ENCODE measurements at places on chromosomes 4 and X.

DNA sequence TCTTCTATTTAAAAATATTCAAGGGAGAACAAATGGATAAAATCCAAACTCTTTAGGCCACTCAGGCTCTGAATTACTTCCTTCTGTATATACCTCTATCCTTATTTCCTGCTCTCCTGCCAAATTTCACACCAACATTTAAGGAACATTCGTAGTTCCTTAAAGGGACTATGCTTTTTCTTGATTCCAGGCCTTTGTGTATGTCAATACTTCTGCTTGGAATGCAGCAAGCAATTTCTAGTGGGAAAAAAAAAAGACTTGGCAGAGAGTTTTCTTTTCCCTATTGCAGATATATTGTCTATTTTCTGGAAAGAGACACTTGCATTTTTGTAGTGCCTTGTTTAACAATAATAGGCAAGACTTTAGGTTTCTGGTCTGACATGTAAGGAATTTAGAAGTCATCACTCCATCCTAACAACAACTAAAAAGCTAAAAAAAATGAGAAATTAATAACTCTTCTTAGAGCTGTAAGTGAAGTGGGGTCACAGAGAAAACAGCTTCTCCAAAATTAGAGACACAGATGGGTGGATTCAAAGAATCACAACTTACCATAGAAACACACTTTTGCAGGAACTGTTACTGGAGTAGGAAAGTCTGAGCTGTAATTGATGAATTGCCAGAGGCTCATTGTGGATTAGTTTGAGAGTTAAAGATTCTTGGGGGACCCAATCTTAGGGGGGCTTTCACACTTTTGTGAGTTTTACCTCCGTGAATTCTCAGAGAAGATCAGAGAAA is 2.1 kb upstream of the ADH5 start:
- DNase-seq, result no peak

- DNase-seq, result no peak
Observed at GRCh38 chrX:10004832-10005475, 37.8 kb downstream of the CLDN34 start.

DNA sequence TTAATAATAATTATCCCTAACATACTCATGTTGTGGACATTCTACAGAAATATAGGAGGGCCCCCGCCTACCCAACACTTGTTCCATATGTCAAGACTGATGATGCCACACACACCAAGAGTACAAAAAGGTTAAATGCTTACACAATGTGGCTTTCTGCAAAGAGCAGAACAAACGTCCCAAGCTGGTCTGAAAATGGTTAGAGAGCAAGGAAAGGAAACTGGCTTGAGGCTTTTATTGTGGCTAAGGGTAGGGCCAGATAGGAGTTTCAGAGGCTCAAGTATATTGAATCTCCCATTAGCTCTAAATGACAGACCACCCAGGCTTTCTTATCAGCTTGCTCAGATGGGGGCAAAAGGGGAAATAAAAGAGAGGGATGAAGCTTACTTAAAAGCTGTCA is 134.1 kb upstream of the C1QTNF7 start:
- DNase-seq, result no peak

GRCh38 chrX:155841232-155841631 is 39.9 kb upstream of the VAMP7 start:
- DNase-seq, result no peak

DNA sequence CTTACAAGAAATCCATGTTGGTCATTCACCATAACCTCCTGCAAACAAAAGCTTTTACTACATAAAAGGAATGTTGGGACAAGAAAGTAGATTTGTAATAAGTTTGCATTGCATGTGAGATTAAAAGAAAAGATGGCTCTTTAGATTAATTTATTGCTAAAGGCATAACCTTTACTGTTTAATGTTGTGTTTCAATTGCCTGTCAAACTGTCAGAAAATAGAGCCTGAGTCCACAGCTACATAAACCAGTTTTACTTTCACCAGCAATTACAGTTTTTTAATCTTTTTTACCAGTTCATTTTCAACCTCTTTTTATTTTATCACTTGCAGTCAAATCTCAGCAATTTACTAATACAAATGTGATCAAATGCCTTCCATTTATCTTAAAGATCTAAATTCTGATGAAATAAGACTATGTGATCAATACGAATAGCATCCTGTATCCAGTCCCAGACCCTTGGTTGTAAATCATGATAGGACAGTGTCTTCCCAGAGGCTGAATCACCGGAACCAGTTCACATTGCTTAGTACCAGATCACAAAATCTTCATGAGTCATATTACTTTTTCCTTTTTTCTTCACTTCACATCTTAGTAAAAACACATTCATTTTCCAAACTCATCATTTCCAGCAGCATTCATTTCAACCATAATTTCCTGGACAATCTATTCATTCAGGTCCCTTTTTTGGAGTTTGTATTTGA is 95.4 kb upstream of the FRG1 start:
- no peak for DNase-seq

- DNase-seq, result no peak
Observed at GRCh38 chr4:111066001-111066400, 443.1 kb upstream of the PITX2 start.

DNA sequence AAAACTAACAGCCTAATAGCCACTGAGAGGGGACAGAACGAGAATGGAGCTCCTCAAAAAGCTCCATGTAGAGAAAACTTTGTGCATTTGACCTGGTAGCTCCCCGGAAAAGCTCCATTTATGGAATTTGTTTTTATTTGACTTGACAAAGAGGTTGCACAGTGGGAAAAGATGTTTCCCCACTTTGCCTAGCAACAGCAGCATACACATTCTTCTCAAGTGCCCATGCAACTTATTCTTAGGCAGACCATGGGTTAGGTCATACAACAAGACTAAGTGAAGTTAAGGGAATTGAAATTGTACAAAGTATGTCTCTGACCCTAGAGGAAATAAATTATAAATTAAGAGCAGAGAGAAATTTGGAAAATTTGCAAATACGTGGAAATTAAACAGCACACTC is 949.6 kb upstream of the PRKX start:
- DNase-seq, result no peak

GRCh38 chrX:103783196-103783595 is 6.6 kb downstream of the PLP1 start:
- DNase-seq, result no peak

DNA sequence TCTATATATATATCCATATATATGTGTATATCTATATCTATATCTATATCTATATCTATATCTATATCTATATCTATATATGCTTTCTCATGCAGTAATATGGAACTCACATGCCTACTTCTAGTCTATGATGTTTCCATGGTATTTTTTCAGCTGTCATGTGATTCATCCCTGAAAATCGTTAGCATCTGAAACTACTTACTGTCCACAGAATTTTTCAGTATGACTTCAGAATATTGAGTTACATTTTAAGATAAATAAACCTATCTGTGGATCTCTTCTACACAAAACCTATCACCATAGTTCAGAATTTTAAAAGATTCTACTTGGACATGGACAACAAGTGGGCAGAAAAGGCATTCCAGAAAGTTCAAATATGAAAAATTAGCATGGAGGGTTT is 855.1 kb upstream of the INTU start:
- DNase-seq, result no peak

DNA sequence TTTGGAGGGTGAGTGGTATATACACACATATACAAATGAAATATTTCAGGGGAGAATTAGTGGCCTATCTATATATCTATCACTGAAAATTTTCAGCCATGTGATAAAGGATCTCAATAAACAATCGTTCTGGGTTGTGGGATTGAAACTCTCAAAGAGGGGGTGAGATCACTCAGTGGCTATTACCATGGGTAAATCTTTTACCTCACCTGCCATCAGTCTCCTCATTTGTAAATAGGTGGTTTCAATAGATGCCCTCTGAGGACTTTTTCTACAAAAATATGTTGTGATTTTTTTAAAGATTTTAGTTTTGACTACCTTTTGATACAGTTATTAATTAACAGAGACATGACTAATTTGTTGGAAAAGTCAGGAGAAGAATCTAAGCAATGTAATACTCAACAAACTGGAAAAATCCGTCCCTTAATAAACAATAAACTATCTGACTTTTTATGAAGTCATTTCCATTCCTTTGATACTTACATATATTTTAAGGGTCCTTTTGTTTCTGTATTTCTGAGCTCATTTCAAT is 192.8 kb downstream of the MAD2L1 start:
- DNase-seq, result no peak

- DNase-seq, result peak; percentile 88
Observed at GRCh38 chrX:1462596-1463251, 10.0 kb upstream of the ASMTL start.

GRCh38 chrX:46601283-46601682 is 27.7 kb downstream of the CHST7 start:
- DNase-seq, result no peak

DNA sequence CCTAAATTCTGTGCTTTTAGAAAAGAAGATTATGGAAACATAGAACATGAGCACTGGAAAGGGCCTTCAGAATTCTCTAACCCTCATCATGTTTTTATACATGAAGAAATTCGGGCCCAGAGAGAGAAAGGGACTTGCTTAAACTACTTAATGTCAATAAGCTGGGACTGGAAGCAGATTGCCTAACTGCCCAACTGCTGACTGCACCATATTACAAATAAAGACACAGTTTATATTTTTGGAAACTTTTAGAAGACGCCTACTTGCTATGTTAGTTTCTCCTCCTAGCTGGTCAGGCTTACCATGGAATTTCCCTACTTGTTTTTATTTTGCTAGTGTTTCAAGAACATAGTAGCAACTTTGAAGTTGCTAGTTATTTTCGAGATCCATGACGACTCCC is 47.1 kb downstream of the SLC9A6 start:
- no peak for DNase-seq

- no peak for DNase-seq
Observed at GRCh38 chr4:81257021-81257420, 42.0 kb upstream of the PRKG2 start.

DNA sequence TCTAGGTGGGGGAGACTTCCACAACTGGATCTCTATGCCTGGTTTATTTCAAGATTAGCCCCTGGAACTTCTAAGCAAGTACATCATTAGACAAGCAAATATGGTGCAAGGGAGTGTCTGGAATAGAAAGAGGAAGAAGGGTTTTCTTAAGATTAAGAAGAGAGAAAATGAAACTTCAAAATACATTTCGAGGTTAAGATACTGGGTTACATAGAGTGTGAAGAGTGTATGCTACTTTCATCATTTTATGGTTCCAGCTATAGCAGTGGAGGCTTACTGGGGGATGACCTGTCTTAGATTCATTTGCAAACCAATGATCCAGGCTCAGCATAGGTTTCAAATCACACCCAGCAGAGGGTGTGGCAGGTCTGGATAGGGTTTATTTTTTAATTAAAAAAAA is 144.4 kb upstream of the GATB start:
- no peak for DNase-seq

DNA sequence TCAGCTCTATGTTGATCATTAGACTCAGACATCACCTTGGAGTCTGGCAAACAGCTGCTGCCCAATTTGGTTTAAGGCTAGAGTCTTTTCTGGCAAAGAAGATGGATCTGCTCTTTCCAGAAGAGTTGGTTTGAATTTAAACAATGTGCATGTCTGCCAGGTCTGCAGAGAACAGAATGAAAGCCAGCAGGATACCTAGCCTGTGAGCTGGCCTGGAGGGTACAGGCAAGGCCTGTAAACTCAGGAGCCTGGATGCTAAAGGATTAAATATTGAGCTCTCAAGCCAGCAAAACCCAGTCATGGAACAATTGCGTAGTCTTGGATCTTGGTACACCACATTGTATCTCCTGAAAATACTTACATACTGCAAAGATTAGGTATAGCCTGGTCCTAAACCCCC is 15.6 kb upstream of the PDLIM3 start:
- no peak for DNase-seq

DNA sequence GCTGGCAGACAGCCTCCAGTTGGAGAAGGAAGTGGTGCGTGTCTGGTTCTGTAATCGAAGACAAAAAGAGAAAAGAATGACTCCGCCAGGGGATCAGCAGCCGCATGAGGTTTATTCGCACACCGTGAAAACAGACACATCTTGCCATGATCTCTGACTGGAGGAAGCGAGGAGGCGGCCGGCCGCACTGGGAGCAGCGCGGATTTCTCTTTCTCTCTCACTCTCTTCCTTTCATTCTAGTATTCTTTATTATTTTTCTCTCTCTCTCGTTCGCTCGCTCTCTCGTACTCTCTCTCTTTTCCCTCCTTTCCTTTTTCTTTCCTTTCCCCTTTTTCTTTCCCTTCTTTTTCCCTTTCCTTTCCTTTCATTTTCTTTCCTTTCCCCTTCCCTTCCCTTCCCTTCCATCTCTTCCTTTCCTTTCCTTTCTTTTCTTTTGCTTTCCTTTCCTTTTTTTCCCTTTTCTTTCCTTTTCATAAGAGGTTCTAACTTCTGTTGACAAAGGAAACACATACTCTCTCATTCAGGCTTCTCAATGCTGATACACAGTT is 1.2 kb downstream of the POU3F4 start:
- DNase-seq, result no peak

GRCh38 chrX:29662759-29663503 is 552.4 kb upstream of the MAGEB2 start:
- no peak for DNase-seq

- no peak for DNase-seq
Observed at GRCh38 chrX:114580336-114580735, 3.5 kb upstream of the HTR2C start.

DNA sequence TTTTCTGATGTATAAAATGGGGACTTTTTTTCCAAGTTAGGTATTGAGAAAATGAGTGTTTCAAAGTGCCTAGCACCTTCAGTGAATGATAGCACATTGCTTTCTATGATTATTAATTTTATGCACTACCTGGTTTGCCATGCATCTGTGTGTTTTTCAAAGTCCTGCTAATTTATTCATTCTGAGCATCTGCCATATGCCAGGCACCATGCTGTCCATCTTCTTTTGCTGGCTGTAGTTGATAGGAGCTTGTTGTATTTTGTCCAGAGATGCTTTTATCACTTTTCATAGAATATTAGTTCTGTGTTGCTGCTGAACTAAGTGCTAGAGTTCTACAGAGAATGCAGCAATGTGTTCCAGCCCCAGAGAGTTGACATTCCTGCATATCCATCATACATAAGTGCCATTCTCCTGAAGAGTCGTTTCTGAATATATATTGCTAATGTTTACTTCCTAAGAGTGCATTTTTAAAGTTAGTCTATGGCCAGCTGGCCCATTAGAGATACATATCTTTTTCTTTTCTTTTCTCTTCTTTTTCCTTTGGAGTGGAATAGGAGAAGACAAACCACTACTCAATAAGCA is 49.0 kb upstream of the CLNK start:
- no peak for DNase-seq

GRCh38 chrX:68511255-68511654 is 12.4 kb downstream of the YIPF6 start:
- peak; percentile 58 for DNase-seq

DNA sequence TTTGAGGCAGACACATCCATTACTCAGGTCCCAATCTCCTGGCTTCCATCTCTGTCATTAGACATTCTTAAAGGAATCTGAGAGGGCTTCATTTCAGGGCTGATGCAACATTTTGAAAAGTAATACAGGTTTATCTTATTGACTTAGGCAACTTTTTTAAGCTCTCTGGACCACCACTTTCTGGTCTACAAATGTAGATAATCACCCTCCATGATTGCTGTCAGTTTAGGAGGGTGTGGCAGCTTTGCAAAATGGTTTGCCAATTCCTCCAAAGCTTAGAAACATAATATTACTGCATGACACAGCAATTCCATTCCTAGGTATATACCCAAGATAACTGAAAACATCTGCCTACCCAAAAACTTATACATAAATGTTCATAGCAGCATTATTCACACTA is 77.6 kb downstream of the ARHGAP6 start:
- DNase-seq, result no peak

Data from CD4-positive, alpha-beta T cell treated with Interleukin-10 for 1 hour (primary cell).